Activated CD4-positive, alpha-beta T cell treated with anti-CD3 and anti-CD28 coated beads, Interleukin-2, amount 50 U/mL, for 4 hours (primary cell): ENCODE measurements at places on chromosomes 16 and 17.

DNA sequence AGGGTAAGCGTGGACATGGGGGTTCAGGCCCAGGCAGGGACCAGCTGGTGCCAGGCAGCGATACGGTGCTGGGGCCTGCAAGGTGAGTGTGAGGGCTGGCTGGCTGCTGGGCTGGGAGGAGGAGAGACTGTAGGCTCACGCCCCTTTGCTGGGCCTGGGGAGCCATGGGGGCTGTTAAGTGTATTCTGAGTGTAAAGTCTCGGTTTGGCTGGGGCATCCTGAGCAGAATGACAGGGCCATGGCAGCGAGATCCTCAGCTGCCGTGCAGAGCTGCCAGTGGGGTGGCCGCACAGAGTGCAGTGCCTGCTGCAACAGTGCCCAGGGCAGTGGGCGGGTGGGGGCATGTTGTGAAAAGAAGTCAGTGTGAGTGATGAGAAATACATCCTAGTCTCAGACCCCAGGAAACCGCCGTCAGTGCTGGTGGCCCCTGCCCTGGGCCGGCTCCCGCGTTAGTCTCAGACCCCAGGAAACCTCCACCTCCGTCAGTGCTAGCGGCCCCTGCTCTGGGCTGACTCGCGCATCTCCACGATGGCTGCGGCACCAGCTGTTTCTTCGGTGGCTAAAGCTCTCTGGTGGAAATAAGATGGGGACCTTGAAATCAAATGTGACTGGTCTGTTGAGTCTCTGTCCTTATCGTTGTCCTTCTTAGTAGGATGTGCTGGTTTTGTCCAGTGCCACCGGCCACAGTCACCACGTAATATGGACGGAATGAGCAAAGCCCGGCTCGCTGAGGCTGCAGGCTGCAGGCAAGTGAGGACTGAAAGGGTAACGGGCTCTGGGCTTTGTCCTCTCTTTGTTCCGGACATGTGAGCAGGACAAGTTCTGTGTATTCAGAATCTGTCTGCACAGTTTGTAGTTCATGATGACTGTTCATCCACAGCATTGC, 22.9 kb downstream of the ACSF3 start:
- DNase-seq, result no peak

DNA sequence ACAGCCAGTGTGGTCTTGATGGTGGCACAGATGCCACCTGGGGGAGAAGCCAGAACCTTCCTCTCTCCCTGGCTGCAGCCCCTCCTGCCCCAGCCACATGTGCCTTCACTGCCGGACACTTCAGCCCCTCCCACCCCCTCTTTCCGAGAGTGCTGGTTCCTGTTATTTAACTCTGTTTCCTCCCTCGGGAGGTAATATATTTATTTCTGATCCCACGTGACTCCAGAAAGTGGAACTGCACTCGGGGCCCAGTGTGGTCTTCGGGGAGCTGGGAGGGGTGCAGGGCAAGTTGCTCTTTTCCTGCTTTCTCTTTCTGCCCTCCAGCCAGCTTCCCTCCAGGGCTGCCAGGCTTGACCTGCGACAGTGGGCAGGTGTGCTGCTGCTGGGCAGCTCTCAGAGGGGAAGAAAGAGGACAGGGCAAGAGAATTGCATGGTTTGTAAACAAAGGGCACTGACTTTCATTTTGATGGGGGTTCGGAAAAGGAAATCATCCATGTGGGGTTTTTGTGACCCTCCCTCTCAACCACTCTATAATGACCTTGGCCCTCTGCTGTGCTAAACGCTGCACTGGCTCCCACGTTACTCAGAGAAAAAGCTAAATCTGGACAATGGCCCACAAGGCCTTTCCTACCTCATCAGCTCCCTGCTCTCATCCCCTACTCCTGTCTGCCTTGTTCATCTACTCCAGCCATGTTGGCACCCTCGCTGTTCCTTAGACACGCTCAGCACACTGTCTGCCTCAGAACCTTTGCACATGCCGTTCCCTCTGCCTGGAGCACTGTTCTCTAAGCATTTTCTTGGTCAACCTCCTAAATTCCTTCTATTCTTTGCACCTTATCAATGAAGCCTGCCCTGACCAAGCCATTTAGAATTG, 8.2 kb upstream of the CIITA start:
- DNase-seq, result no peak

- DNase-seq, result no peak
These were observed 1126.8 kb downstream of the CDH11 start for GRCh38 chr16:63995025-63995424.

DNA sequence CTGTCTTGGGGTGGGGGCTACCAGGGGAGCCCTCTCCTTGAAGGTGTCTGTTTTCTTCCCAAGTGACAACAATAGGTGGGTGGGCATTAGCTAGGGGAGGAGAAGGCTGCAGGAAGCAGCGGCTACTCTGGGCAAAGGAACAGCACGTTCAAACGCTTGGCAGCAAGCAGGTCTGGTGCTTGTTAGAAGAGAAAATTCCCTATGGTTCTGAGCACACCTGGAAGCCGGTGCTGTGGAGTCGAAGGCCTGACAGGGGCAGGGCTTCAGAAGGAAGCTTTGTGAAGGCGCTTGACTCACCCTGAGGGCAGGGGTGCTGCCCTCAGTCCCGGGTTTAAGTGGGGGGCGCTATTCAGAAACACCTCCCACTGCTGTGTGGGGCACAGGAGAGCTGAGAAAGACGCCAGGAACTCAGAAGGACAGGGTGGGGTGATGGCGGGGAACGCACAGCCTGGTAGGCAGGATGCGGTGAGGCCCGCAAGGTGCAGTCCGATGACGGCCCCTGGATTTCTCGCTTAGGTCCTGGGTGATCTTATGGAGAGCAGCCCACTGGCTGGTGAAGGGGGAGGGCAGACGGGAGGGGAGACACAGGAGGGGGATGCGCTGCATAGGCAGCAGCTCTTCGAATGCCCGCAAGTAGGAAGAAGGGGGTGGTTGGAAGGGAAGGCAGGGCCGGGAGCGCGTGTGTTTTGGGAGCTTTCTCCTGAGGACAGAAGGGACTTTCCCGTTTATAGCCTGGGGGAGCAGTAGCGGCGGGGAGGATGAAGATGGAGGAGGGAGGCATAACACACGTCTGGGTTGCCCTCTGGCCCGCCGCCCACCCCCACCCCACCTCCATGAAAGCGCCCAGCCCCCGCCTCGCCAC, 3.2 kb downstream of the GJD3 start:
- no peak for DNase-seq

- DNase-seq, result no peak
These were observed 9.0 kb downstream of the MTSS2 start for GRCh38 chr16:70676675-70677498.

- DNase-seq, result no peak
These were observed 189.1 kb downstream of the CEP112 start for GRCh38 chr17:66002812-66003211.

DNA sequence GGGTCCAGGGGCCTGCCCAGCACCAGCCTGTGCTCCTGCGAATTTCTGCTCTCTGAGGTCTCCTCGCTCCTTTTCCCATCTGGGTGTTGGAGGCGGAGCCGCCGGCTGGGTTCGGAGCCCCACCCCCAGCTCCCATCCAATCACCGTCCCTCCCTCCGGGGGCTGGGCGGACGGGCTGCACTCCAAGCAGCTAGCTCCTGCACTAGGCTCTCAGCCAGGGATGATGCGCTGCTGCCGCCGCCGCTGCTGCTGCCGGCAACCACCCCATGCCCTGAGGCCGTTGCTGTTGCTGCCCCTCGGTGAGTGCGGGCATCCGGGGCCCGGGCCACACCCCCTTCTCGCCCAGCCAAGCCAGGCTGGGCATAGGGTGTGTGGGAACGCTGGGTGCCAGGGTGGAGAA, at the start of gene NRN1L:
Gene NRN1L (plus strand): TSS at position 202 of the 400 bp plus-strand sequence. CDS start 19 bp downstream, at position 221.
- no peak for DNase-seq

DNA sequence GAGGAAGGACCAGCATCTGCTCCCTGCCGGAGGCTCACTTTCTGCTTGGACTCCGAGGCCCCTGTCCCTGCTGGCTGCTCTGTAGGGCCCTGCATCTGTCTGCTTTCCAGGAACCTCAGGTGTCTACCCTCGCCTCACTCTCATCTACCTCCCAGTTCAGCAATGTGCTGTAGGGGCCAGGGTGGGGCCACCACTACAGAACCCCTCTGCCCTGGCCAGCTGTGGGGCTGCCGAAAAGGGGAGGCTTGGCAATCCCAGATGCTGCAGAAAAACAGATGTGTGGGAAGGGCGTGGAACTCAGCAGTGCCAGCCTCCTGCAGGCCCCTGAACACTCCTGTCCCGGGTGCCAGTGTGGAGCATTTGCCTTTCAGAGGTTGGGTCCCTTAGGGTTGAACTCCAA, 80.1 kb upstream of the ZNF469 start:
- no peak for DNase-seq

DNA sequence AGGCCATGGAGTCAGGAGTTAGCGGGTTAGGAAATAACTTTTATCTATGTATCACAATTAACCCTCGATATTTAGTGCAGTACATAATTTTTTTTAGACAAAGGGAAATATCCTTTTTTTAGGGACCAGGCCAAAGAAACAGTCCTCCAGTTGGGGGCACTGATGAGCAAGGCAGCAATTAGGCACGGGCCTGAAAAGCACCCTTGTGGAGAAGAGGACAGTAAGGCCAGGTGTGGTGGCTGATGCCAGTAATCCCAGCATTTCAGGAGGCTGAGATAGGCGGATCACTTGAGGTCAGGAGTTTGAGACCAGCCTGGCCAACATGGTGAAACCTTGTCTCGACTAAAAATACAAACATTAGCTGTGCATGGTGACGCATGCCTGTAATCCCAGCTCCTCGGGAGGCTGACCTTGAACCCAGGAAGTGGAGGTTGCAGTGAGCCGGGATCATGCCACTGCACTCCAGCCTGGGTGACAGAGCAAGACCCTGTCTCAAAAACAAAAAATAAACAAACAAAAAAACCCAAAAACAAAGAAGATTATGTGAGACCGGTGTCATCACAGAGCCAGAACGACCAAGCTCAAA, 158.3 kb upstream of the NOL11 start:
- no peak for DNase-seq

- DNase-seq, result no peak
These were observed 288.7 kb upstream of the ERCC4 start for GRCh38 chr16:13631213-13631767.
